Posterior vena cava (tissue), 2 donors: ENCODE measurements at places on chromosomes 16 and 17. TPM values are rescaled to one million over a fixed set of nuclear protein-coding genes. Genes with fewer than 3 reads are reported as not detected.
A peak's percentile ranks its signal among the peaks of the same experiment; 100 is the strongest.

GRCh38 chr16:86567701-86568581 is 1.3 kb downstream of the FOXC2 start:
- peak; percentile 84 for DNase-seq

- DNase-seq: no peak
These were observed 26.9 kb upstream of the SPATA32 start for GRCh38 chr17:45288825-45289224.

GRCh38 chr17:29177541-29177870 is 2.7 kb downstream of the MYO18A start:
- peak; percentile 63 for DNase-seq

DNA sequence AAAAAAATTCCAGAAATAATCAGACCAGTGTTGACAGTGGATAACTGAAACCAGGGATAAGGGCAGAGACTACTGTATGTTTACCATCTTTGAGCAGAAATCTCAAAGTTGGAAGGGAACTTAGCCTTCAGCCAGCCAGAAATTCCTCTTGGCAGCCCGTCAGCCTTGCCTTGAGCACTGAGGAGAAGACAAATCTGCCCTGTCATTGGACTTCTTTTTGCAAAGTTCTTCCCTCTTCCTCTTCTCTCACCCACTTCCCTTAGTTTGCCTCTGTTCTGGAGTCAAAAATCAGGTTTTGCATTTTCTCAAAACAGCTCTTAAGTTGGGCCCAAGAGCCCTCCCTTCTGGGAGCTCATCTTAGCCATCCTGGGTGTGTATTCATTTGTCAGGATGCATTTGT is 6.2 kb downstream of the TUFM start:
- DNase-seq: no peak

PLA2G15 gene
- 21.9 TPM for total RNA-seq

ZSCAN10 gene
- not detected for total RNA-seq

CA4 gene
- 7.0 TPM for total RNA-seq

DNA sequence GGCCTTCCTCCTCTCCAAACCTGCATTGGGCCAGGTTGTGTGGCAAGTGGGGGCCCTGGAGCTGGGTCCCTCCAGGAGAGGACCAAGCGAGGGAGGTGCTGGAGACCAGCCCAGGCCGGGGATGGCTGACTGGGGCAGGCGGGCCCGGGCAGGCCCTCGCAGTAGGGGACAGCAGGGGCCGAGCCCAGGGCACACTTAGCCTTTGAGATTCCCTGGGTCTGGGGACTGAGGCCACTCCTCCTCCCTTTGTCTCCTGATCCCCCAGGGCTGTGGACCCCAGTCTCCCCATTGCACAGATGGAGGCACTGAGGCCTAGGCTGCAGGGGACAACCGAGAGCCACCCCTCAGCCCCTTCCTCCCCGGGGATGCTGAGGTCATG is 5.2 kb downstream of the FOXJ1 start:
- peak; percentile 37 for DNase-seq

CACNG5 gene
- total RNA-seq: not detected

GRCh38 chr17:82805254-82805653 is 34.6 kb downstream of the ZNF750 start:
- DNase-seq: no peak

KRTAP9-8 gene
- total RNA-seq: not detected

TNFSF12 gene
- total RNA-seq: 52.0 TPM

DNA sequence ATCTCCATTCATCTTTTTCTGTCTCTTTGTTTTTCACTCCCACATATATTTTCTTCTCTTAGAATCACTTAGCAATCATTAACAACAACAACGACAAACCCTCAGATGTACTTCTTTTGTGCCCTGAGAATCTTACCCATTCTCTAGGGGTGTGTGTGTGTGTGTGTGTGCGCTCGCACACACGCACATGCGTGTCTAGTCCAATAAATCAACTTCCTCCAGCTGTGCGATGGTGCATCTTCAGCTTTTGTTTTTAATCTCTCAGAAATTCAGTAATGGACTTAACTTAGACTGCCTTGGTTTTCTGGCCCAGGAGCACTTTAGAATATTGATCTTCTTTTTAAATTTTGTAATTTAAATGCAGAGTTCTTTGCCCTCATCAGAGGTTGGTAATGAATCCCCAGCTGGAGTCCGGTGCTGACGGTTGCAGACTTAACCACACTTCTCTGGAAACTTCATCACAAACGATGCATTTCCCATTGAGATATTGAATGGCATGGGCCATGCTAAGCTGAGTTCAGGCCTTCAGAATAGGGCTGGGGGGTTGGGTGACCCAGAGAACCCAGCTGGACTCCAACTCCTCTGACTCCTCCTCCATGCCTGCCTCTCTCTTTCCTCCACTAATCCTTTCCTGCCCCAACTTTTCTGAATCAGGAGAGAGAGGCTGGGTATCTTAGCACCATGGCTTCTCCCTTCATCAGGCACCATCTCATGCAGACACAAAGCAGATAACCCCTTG is 193.9 kb downstream of the ZNF18 start:
- DNase-seq: no peak

- DNase-seq: no peak
These were observed 88.7 kb downstream of the BMERB1 start for GRCh38 chr16:15523092-15523541.

DPEP1 gene
- not detected for total RNA-seq

CX3CL1 gene
- 45.2 TPM for total RNA-seq

ZDHHC1 gene
- 10.7 TPM for total RNA-seq

- no peak for DNase-seq
These were observed 75.9 kb downstream of the NLK start for GRCh38 chr17:28118362-28118761.

- DNase-seq: no peak
These were observed 34.1 kb downstream of the MAP2K6 start for GRCh38 chr17:69448431-69449102.

NUP85 gene
- 49.6 TPM for total RNA-seq

- no peak for DNase-seq
These were observed 80.3 kb downstream of the ARHGAP23 start for GRCh38 chr17:38508570-38508950.

TMEM92 gene
- total RNA-seq: 0.33 TPM

DNA sequence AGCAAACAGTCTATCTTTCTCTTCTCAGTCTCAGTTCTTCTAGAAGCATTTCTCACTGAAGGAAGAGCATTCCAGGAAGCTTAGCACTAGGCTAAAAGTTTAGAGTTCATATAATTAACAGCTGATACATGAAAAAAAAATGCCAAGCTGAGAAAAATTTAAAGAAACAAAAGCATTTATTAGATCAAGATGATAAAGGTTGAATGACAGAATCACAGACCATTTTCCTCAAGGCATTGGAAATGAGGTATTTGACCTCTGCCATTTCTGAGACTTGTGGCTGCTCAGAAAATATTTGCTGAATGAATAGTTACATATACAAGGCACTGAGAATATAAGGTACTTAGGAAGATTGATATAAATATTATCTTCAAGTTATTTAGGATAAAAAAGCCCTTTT is 901.6 kb upstream of the GOT2 start:
- no peak for DNase-seq

- DNase-seq: no peak
These were observed 458.9 kb downstream of the CDH13 start for GRCh38 chr16:83085660-83086059.

DNA sequence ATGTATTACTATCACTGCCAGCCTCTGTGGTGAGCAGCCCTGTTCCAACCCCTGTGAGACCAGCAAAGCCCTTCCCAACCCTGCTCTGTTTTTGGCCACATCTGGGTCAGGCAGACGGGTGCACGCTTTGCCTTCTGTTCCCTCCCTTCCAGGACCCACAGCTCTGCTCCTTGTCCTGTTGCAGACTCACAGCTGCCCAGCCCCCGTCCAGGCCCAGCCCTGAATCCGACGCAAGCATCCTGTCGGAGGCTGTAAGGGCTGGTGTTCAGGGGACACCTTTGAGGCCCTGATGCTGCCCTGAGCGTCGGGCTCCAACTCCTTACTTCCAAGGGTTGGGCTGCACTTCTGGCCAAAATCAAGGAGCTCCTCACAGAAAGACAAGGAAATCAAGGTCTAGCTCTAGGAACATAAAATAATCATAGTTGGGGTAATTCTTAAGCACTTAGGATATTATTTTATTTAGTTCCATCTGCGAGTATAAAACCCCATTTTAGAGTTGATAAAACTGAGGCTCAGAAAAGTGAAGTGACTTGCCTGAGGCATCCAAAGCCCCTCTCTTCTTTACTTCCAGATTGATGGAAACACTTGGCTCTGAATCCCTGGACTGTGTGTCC is 14.3 kb upstream of the SRCIN1 start:
- DNase-seq: peak; percentile 36

DPEP3 gene
- not detected for total RNA-seq

DNA sequence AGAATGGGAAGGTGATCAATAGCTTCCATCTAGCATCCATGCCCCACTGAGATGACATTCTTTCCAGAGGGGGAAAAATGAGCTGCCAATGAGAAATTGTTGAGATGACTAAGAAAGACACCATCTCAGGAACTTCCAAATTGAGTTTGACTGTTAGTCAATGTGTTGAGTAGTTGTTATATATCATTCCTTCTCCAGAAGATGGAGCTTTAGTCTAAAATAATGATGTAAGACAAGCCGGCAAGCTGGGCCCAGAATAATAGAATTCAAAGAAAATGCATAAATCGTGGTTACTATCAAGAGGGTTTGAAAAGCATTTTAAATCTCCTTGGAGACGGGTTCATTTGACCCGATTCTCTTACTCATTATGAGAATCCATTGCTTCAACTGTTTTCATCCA is 71.0 kb upstream of the ATF7IP2 start:
- no peak for DNase-seq

DNA sequence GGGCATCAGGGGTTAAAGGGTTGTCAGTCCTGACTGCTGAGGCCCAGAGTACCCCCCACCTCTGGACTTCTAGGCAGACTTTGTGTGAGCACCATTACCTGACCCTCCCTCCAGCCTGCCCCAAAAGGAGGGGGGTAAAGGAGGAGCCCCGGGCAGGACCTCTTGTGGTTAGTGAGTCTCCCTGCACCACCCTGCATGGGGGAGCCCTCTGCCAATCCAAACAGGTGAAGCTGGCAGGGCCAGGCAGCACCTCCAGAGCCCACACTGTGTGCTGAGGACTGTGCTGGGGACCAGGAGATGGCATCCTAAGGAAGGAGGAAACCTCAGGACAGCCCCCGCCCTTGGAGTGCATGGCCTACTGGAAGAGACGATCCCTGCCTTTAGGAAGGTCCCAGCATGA is 2.6 kb upstream of the KRT14 start:
- DNase-seq: peak; percentile 63

GRCh38 chr16:57991551-57992059 is 8.9 kb downstream of the ZNF319 start:
- no peak for DNase-seq
